T47D (cell line): ENCODE measurements at places on chromosomes 6 and 20.

DNA sequence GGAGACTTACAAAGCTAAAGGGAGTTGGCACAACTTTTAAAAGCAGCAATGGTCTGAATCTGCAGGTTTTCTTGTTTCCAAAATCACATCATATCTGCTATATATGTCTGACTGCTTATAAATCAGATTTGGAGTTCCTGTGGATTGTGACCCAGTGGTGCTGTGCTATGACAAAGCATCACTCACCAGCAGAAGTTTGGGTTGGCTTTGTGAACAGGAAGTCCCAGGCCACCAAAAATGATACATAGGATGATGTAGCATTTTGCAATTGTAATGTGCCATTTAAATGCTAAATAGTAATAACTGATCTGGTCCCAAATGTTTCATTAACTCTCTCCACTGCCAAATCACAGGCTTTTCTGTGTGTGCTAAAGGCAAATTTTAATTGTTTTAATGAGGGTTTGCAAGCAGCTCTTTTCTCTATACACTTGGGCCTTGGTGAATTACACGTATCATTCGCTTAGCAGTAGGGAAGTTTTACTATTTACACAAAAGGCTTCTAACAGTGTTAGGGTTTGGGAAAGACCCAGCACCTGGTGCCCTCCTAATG lies 60.8 kb downstream of the SYNDIG1 start:
- DNase-seq, result no peak

- no peak for DNase-seq
Observed at GRCh38 chr6:29680416-29680815, 536 bp downstream of the ZFP57 start.

- DNase-seq, result peak; percentile 13
Observed at GRCh38 chr6:46098678-46099077, 31.1 kb upstream of the ENPP4 start.

GRCh38 chr6:63504777-63505384 lies 67.4 kb upstream of the LOC128125822 start:
- no peak for DNase-seq

DNA sequence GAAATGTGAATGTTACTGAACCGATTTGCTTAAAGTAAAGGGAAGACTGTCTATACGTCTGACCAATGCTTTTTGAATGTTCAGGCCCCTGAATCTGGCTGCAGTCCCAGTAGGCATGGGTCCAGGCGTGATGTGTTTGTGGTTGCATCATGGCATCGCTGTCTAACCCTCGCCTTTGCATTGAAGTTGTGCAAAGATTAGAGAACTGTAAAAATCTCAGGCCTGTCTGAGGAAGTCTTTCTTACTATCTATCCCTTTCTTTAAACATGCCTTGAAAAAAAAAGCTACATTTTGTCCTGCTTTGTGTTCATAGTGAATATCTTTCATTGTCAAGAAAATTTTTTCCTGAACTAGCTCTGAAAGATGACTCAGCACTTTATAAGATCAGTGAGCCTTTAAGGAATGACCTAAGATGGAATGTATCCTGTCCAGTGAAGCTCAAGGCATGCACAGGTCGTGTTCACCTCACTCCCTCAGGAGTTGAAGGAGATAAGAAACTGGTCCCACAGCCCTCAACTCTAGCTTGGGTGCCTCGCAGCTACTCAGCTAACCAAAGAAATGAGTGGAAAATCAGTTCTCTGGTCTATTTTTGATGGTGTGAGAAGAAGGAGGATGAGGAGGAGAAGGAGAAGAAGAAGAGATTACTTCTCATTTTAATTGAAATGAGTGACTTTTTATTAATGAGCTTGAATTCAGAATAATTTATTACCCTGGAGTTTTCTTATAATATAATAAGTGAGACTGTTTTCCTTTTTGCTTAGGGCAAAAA lies 48.6 kb downstream of the TPD52L1 start:
- DNase-seq, result no peak

DNA sequence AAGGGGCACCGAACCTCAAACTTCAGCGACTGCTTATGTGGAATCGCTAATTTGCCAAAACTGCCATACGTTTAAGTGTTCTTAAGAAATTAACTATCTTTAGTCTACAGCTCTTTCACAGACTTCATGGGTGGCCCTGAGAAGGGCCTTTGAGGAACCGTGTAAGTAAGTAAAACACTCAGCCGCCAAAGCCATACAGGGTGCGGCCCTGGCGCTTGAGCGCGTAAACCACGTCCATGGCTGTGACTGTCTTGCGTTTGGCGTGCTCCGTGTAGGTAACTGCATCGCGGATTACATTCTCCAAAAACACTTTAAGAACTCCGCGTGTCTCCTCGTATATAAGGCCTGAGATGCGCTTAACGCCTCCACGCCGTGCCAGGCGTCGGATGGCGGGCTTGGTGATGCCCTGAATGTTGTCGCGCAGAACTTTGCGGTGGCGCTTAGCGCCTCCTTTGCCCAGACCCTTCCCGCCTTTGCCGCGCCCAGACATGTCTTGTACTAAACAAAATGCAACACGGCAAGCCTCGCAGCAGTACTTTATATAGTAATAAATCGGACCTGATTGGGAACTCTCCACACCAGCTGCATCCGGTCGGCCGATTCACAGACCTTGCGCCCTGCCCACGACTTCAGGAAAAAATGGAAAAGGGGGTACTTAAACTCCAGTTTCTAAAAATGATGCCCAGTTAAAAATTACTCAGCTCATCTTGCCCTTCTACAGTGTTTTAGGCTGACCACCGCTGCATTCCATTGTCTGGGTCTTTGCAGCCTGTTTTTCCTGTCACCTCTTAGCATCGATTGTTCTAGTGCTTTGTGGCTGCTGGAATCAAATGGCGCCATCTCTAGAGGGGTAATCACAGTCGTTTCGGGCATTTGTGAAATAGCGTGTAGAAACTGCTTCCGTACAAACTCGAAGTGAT lies 38.9 kb downstream of the OR2B2 start:
- DNase-seq, result no peak

DNA sequence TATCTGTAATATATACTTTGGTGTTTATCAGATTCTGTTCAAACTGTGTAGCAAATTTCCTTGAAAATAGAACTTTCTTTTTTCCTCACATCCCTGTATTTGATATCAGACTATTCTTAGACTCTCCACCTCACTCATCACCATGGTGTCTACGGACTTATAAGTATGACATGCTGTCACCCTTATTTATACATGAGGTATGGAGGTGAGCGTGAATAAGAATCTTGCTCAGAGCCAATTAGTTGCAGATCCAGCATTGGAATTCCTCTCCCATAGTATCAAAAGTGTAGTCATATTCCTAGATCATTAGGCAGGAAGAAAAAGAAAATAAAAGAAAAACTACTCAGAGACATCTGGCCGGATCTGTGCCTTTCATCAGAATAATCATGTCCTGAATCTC lies 43.0 kb downstream of the TPD52L1 start:
- DNase-seq, result no peak

GRCh38 chr6:99512033-99512432 lies 3.2 kb downstream of the USP45 start:
- no peak for DNase-seq

- no peak for DNase-seq
Observed at GRCh38 chr20:57112448-57112847, 154.0 kb downstream of the BMP7 start.

DNA sequence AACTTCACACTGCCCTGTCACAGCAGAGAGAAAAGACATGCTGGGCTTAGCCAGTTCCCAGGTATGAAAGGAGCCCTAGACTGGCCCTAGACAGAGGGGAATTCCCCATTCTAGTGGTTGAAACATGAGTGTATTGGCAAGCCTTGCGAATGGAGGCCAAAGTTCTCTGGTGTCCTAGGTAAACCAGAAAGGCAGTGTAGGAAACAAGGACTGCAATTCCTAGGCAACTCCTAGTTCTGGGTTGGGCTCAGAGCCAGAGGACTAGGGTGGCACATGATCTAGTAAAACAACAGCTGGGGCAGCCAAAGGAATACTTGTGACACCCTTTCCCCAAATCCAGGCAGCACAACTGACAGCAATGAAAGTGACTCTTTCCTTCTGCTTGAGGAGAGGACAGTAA lies 265.0 kb upstream of the EPHA7 start:
- DNase-seq, result no peak
